AG04450 (cell line): ENCODE measurements at places on chromosomes 13 and 19.

DNA sequence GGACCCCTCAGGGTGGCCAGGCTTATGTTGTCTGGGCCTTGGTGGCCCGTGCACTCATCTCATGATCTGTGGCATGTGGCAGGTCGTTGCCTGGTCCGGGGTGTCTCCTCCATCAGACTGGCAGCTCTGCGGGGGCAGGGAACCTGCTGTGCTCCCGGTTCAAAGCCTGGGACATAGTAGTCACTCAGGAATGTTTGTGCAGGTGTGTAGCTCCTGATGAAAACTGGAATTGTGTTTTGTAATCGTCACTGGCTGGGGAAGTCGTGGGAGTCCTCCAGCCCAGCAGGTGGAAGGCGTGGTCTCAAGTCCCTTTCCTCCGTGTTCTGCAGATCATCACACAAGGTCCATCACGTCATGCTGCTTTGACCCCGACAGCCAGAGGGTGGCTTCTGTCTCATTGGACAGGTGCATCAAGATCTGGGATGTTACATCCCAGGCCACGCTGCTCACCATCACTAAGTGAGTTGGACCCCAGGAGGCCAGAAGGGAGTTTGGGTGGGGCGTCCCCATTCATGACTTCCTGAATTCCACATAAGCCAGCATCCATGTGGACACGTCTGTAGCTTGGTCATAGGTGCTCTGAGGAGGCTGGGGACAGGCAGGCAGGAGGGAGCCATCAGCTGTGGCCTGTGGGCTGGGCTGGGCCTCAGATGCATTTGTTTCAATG, 19.1 kb downstream of the WDR88 start:
- no peak for DNase-seq

GRCh38 chr13:42548731-42549551, 25.0 kb upstream of the TNFSF11 start:
- DNase-seq, result no peak

DNA sequence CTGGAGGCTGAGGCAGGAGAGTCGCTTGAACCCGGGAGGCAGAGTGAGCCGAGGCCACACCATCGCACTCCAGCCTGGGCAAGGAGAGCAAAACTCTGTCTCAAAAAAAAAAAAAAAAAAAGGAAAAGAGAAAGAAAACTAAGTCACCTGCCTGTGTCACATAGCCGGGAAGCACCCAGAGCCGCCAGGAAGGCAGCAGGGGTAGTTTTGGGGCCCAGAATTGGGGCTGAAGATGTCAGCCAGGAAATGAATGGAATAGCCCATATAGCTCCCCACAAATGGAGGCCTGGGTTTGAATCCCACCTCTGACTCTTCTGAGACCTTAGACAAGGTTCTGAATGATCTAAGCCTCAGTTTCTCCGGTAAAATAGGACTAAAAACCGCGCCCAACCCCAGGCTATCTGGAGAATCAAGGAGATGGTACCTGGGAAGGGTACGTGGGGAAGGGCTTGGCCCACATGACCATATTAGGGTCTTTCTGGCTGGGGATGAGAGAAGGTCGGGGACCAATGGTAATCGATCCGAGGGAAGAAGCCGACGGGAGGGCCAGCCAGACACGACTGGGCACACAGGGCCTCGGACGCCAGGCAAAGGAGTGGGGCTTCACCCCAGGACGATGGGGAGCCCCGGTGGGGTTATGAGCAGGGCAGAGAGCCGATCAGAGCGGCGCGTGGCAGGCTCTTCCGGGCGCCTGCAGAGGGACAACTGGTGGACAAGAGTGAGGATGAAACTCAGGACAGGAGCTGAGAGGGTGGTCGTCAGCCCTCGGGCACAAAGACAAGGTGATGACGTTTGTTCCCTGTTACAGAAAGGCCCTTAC, 14.4 kb downstream of the CCDC124 start:
- DNase-seq, result no peak

GRCh38 chr19:33221638-33222037, 4.0 kb downstream of the SLC7A10 start:
- no peak for DNase-seq

- peak; percentile 6 for DNase-seq
Measured at GRCh38 chr13:21330126-21330861, 128.8 kb downstream of the ZDHHC20 start.

DNA sequence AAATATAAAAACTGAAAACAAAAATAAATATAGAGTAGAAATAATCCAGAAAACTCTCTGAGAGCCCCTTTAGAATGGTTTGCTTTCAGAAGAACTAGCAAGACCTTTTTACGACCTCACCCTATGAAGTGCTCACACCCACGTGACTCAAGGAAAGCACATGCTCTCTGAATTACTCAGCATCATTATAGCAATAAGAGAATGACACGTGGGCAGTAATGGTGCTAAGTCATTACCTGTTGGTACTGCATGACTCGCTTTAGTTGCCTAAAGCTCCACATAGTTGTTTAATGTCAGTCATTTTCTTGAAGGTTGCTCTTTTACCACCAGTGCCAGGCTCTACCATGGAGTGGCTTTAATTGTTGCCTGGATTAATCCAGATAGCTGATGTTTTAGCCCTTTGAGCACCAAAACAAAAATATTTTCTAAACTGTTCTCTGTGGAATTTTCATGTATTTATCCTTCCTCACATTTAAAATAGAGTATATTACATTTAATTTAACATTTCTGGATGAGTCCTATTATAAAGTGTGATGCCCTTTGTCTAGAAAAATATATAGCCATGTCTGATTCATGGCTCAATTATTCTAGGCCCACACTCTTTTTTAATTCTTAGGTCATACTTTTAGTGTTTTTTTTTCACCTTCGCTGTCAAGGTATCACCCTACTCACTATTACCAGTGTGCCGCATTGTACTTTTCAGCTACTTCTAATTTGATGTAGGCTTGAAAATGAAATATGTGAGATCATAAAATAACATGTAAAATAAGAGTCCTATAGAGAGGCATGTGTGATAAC, 56.8 kb downstream of the THSD1 start:
- DNase-seq, result no peak

DNA sequence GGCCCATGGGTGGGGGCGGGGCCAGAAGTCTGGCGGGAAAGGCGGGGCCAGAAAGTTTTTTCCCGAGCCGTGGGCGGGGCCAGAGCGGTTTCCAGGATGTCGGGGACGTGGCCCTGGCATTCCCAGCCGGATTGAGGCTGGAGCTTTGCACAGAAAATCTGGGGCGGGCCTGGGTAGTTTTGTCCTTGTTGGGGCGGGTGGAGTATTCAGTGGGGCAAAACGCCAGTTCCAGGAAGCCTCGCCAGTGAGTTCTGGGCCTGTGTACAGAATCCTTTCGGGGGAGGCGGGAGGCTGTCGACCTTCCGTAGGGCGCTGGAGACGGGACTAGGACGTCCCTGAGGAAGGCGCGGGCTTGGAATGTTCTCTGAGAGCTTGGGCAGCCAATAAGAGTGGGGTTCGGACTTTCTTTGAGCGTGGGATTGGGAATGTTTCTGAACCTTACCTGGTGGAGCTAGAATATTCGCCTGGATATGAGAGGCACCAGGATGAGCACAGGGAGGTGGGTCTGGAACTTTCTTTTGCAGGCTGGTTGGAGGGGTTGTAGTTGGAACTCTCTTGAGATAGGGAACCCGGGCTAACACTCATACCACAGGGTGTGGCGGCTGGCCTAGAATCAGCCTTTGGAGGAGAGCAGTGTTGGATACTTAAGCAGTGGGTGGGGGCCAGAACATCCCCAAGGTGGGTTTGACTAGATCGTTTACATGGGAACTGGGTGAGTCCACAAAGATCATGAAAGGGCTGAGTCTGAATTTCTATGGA, 1.3 kb downstream of the CCDC9 start:
- DNase-seq, result no peak

- no peak for DNase-seq
Measured at GRCh38 chr13:94710881-94711560, 1.3 kb downstream of the SOX21 start.

- DNase-seq, result no peak
Measured at GRCh38 chr19:8196271-8196927, 12.8 kb upstream of the CERS4 start.

DNA sequence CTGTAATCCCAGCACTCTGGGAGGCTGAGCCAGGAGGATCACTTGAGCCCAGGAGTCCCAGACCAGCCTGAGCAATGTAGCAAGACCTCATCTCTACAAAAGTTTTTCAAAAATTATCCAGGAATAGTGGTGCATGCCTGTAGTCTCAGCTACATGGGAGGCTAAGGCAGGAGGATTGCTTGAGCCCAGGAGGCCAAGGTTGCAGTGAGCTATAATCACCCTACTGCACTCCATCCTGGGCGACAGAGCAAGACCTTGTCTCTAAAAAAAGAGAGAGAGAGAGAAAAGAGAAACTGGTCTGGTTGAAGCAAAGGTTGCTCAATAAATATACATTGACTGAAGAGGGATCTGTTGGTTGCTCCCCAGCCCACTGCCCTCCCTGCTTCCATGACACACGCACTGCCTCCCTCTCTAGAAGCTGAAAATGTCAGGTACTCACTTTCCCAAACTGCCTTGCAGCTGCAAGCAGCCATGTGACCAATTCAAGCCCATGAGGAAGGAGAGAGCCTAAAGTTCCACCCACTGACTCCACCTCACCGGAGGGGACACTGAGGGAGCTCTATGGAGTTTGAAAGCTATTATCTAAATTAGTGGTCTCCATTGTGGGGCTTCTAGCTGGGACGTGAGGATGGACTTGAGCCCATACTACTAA, 14.0 kb downstream of the CEACAM16 start:
- DNase-seq, result no peak

- no peak for DNase-seq
Measured at GRCh38 chr13:96415831-96416385, 326.0 kb downstream of the HS6ST3 start.
